T-cell (primary cell): ENCODE measurements at places on chromosomes 5 and 9. TPM values are rescaled to one million over a fixed set of nuclear protein-coding genes. Genes with fewer than 3 reads are reported as not detected.

Gene RGMB
- total RNA-seq: 16.8 TPM

Gene SELENOP
- total RNA-seq: 0.84 TPM

Gene SLC46A2
- not detected for total RNA-seq

DNA sequence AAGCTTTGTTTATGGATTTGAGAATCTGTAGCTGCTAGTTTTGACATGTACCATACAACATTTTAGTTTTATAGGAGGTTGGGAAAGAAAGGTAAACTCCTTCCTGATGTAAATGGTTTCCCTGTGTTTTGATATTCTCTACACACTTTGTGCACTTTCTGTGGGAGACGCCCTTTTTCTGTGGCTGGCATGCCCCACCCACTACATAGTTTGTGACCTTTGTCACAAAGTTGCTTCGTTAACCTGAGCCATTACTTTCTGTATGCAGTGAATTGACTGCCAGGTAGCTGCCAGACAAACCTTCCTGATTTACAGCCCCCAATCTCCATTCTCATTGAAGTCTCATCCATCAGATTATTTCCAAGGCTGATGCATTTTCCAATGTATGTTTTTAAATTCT is 90.6 kb downstream of the NLN start:
- no peak overlapping the region for H3K27ac ChIP-seq
- no peaks in the 10 kb centered on the region for H3K36me3 ChIP-seq
- DNase-seq: no peak

GRCh38 chr9:136881691-136882108 is 4.6 kb upstream of the TRAF2 start:
- no peaks in the 10 kb centered on the region for H3K36me3 ChIP-seq
- DNase-seq: no peak
- H3K27ac ChIP-seq: peak overlapping the region; percentile 97
- H3K4me1 ChIP-seq: peaks cover 4% of the 10 kb centered on the region

DNA sequence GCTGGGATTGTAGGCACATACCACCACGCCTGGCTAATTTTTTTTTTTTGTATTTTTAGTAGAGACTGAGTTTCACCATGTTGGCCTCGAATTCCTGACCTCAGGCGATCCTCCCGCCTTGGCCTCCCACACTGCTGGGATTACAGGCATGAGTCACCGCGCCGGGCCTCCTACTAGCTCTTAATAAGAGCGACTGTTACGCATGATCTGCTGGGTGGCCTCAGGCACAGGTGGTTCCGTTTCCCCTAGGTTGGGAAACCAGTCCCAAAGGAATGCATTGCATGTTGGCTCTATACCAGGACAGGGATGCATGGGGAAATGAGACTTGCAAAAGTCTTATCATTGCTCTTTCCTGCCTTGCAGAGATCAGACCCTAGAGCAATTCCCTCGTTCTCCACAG is 184.7 kb upstream of the PPP1R26 start:
- no peaks in the 10 kb centered on the region for H3K36me3 ChIP-seq
- H3K27ac ChIP-seq: no peak overlapping the region
- DNase-seq: no peak
- peaks cover 20% of the 10 kb centered on the region for H3K27me3 ChIP-seq
- H3K4me1 ChIP-seq: no peaks in the 10 kb centered on the region
- H3K4me3 ChIP-seq: no peak overlapping the region

DNA sequence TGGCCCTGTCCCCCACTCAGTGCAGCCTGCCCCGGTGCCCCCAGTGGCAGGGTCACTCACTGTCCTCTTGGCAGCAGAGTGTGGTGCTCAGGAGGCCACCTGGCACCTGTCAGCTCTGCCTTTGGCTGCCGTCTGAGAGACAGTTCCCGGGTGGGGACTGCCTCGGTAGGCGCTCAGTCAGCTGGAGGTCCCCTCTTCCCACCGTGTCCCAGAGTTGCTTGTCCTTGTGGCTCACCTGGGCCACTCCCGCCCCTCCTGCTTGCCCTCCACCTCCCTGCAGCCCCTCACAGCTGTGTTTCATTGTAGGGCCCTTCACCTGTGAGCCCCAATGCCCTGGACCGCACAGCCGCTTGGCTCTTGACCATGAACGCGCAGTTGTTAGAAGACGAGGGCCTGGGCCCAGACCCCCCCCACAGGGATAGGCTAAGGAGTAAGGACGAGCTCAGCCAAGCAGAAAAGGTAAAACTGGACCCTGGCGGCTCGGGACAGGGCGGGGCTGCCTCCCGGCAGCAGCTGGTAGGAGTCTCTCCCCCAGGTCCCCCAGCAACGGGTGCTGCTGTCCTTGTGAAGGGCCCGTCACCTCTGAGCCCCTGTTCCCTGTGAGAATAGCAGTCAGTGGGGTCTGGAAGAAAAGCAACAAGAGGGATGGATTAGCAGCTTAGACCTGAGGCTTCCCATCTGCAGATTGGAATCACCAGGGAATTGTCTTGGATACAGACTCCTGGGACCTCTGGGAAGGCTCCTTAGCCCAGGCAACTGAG is 122.7 kb downstream of the DAB2IP start:
- no peaks in the 10 kb centered on the region for H3K36me3 ChIP-seq
- DNase-seq: no peak
- H3K4me3 ChIP-seq: no peak overlapping the region
- no peaks in the 10 kb centered on the region for H3K4me1 ChIP-seq

DNA sequence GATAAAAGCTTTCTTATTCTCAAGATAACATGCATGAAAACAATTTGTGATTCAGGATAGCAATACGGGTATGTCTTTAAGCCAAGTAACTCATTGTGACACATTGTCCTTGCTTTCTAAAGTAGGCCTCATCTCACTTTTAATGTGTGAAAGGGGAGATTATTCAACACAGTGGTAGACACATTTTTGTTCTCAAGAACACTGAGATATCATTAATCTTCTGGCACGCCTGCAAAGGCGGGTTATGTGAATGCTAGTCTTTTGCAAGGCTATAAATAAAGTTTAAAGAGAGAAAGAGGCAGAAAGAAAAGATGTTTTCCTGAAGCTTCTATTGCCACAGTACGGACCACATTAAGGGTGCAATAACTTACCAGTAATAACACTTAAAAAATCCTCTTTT is 181.8 kb upstream of the MEF2C start:
- no peaks in the 10 kb centered on the region for H3K36me3 ChIP-seq
- H3K4me1 ChIP-seq: no peaks in the 10 kb centered on the region
- no peak overlapping the region for H3K4me3 ChIP-seq

DNA sequence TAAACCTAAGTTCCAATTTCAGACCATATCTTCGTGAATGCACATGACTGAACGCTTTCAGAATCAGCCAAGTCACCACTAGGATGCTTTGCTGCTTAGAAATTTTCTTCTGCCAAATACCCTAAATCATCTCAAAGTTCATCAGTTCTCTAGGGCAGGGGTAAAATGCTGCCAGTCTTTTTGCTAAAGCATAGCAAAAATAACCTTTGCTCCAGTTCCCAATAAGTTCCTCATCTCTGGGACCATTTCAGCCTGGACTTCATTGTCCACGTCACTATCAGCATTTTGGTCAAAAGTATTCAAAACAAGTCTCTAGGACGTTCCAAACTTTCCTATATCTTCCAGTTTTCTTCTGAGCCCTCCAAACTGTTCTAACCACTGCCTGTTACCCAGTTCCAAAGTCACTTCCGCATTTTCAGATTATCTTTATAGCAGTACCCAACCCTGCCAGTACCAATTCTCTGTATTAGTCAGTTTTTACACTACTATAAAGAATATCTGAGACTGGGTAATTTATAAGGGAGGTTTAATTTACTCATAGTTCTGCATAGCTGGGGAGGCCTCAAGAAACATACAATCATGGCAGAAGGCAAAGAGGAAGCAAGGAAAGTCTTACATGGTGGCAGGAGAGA is 74.8 kb downstream of the NR3C1 start:
- no peak overlapping the region for H3K27ac ChIP-seq
- no peak overlapping the region for H3K4me3 ChIP-seq
- H3K36me3 ChIP-seq: no peaks in the 10 kb centered on the region
- H3K4me1 ChIP-seq: no peaks in the 10 kb centered on the region
- no peak for DNase-seq

DNA sequence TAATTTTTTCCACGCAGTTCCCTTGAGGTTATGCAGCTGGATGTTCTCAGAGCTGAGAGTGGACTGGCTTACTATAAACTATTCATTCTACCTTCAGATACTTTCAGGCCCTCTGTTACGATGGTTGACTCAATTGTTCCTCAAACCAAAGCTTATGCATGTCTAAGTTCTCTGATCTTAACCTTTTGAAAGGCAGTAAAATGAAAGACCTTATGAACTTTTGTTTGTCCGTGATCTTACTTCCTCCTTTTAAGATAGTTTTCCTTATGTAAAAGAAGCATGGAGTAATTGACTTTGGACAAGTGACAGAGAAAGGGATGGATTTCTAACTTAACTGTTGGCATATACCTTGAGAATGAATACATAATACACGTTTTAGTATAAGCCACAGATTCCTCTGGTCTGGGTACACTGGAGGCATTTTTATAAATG is 575.7 kb downstream of the PDE4D start:
- H3K4me3 ChIP-seq: no peak overlapping the region
- no peak for DNase-seq
- no peaks in the 10 kb centered on the region for H3K4me1 ChIP-seq
- no peaks in the 10 kb centered on the region for H3K27me3 ChIP-seq
- H3K27ac ChIP-seq: no peak overlapping the region

GRCh38 chr9:99079542-99079941 is 25.4 kb upstream of the TGFBR1 start:
- H3K4me1 ChIP-seq: peaks cover 18% of the 10 kb centered on the region
- no peaks in the 10 kb centered on the region for H3K27me3 ChIP-seq
- no peak overlapping the region for H3K4me3 ChIP-seq
- H3K36me3 ChIP-seq: no peaks in the 10 kb centered on the region
- no peak overlapping the region for H3K27ac ChIP-seq

GRCh38 chr5:139880416-139881142 is 85.0 kb downstream of the PSD2 start:
- no peak overlapping the region for H3K27ac ChIP-seq
- no peak overlapping the region for H3K4me3 ChIP-seq
- H3K36me3 ChIP-seq: no peaks in the 10 kb centered on the region
- H3K27me3 ChIP-seq: peaks cover 45% of the 10 kb centered on the region
- DNase-seq: no peak
- no peaks in the 10 kb centered on the region for H3K4me1 ChIP-seq

- H3K4me1 ChIP-seq: peaks cover 33% of the 10 kb centered on the region
- H3K27me3 ChIP-seq: no peaks in the 10 kb centered on the region
- H3K36me3 ChIP-seq: peaks cover 13% of the 10 kb centered on the region
- no peak for DNase-seq
- no peak overlapping the region for H3K4me3 ChIP-seq
- H3K27ac ChIP-seq: no peak overlapping the region
These were observed 3.4 kb downstream of the SSNA1 start for GRCh38 chr9:137191691-137192447.

DNA sequence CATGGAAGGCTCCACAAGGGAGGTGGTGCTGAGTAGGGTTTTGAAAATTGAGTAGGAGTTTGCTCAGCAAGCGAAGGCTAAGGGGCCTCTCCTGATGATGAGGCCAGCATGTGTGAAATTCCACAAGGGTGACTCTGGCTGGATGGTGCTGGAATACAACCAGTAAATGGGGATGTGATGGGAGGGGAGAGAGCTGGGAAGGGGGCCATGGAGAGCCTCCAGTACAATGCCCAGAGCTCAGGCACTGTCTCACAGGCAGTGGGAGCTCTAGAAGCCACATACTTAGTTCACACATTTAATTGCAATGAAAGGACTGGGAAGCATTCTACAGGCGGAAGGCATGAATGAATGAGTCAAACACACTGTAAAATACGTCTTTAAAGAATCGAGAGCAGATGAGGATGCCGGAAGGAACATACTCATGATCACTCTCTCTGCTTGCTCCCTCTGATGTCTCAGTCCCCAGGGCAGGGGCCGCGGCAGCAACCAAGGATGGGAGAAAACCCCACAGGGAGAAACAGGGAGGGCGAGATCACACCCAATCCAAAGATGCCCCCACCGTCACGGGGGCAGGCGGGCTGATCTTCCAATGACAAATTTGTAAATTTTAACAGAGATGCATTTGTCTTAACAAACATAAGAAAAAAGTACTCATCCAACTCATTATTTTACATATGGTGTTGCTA is 261.0 kb downstream of the NSG2 start:
- DNase-seq: no peak
- no peaks in the 10 kb centered on the region for H3K36me3 ChIP-seq
- H3K27me3 ChIP-seq: no peaks in the 10 kb centered on the region
- H3K4me3 ChIP-seq: no peak overlapping the region
- H3K27ac ChIP-seq: no peak overlapping the region
- no peaks in the 10 kb centered on the region for H3K4me1 ChIP-seq

DNA sequence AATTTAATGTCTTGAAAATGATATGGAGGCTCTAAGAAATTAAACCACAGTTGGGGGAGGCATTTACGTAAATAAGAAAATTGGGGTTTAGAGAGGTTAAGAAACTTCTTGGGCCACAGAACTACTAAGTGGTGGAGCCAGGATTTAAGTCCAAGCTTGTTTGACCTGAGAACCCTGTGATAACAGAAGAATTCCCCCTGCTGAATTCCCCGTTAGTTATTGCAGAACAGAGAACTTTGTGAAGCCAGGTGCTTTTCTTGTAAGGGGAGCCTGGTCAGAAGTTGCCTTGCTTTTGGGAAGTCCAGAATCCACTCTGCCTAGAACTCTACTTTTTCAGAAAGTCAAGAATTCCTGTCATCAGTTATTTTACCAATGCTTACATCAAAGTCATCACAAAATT is 309.3 kb upstream of the SEMA6A start:
- no peak overlapping the region for H3K27ac ChIP-seq
- no peaks in the 10 kb centered on the region for H3K36me3 ChIP-seq
- no peaks in the 10 kb centered on the region for H3K27me3 ChIP-seq
- no peak overlapping the region for H3K4me3 ChIP-seq
- no peaks in the 10 kb centered on the region for H3K4me1 ChIP-seq

DNA sequence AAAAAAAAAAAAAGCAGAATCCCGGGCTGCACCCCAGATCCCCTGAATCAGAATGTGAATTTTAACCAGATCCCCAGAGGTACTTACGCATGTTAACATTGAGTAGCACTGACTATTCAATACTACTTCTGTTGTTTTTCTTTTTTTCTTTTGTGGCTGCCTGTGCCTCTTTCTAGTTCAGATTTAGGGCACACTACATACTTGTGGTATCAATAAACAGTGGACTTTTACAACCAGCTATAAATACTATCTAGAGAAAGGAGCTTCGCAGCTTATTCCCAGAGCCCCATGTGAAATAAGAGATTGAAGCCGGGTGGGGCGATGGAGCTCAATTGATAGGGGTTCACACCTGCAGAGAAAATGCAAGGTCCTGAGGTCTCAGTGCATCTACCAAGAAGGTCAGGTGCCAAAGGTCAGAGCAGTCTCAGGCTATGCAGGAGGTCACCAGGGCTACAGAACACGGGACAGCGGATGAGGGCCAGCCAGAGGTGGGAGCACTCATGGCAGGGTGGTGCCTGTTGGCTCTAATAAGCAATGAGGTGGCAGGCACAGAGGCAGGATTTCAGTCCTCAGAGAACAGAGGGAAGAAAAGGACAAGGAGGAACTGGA is 22.3 kb downstream of the WWC1 start:
- H3K36me3 ChIP-seq: no peaks in the 10 kb centered on the region
- H3K4me1 ChIP-seq: no peaks in the 10 kb centered on the region
- no peak overlapping the region for H3K4me3 ChIP-seq
- H3K27ac ChIP-seq: no peak overlapping the region
- no peak for DNase-seq
